Activated CD4-positive, alpha-beta T cell treated with anti-CD3 and anti-CD28 coated beads for 36 hours (primary cell): ENCODE measurements at places on chromosomes 13 and 19.

DNA sequence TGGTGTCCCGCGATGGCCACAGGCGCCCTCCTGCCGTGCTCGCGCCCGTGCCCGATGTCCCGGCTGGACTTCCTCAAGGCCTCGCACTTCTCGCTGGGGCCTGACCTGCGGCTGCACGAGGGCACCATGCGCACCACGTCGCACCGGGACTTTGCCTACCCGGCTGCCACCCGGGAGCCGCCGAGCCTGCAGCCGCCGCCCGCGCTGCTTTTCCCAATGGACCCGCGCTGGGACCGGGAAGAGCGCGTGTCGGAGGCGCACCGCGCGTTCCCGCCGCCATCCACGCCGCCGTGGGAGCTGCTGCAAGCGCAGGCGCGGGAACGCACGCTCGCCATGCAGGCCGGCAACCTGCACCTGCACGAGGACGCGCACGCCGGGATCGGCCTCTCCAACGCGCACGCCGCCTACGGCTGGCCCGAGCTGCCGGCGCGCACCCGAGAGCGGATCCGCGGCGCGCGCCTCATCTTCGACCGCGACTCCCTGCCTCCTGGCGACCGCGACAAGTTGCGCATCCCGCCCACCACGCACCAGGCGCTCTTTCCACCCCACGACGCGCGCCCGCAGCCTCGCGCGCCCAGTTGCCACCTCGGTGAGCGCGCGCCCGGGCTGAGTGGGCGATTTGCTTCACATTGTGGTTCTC, 12.1 kb upstream of the PEX11G start:
- DNase-seq = peak; percentile 87

DNA sequence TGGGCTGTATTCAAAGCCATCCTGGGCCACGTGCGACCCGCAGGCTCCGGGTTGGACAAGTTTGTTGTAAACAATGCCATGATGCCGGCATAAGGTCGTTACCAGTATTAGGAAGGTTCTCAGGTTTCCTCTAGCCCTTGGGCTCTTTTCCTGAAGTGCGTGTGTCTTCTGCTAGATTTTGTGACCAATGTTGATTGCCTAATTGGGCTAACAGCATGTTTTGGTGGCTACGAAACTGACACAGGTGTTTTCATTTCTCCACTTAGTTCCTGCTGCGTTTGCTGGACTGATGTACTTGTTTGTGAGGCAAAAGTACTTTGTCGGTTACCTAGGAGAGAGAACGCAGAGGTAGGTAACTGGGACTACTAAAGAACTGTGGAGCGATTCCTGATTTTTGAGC, 20.3 kb downstream of the ALOX5AP start:
- DNase-seq = no peak

- no peak for DNase-seq
Measured at GRCh38 chr13:90502153-90502552, 845.3 kb upstream of the MIR17HG start.

GRCh38 chr19:43525836-43526771, 897 bp downstream of the ETHE1 start:
- DNase-seq = peak; percentile 65

- no peak for DNase-seq
Measured at GRCh38 chr13:108924134-108924533, 294.7 kb downstream of the MYO16 start.

DNA sequence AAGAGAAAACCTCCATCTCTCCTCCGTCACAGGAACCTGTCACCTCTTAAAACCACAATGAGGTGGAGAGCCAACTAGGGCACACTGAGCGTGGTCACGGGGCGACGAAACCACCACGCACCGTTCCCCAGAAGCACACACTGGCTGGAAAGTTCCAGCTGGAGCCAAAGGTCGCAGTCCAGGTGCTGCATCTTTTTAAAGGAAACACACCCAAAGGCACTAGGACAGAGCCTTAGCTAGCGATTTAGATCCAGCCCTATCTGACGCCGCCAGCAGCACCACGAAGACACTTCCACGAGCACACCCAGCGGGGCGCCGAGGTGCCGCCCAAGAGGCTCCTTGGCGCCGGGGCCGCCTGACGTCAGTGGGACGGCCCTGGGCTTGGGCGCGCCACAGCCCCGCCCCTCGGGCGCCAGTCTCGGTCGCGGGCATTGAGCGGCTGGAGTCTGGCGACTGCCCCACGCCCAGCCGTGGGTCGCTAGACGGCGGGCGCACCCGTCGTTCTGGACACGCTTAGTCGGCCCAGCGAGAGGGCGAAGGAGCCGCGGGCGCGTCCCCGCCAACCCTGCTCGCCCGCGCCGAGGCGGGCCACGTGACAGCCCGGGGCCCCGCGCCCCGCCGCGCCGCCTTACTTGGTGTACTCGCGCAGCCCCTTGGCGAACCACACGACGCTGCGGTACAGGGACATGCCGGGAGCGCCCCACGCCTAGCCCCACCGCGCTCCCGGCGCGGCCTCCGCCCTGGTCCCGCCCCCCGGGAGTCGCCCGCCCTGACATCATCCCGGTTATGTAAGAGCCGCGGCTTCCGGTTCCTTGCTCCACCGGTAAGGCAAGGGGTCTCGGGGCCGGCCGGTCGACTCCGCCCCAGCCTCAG, at the start of gene DHRS12:
DHRS12 (minus strand) TSS at position 742 of the 873 bp plus-strand sequence. CDS start 4,504 bp downstream, outside the sequence.
- peak; percentile 90 for DNase-seq

DNA sequence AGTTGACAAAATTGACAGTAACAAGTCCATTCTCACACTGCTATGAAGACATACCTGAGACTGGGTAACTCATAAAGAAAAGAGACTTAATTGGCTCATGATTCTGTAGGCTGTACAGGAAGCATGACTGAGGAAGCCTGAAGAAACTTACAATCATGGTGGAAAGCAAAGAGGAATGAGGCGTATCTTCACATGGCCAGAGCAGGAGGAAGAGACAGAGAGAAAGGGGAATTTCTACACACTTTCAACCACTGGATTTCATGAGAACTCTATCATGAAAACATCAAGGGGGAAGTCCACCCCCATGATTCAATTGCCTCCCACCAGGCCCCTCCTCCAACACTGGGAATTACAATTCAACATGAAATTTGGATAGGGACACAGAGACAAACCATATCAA, 758.4 kb upstream of the SLITRK1 start:
- DNase-seq = no peak
